ENCODE measurements at places on chromosomes 2 and 18.
A peak's percentile ranks its signal among the peaks of the same experiment; 100 is the strongest.

DNA sequence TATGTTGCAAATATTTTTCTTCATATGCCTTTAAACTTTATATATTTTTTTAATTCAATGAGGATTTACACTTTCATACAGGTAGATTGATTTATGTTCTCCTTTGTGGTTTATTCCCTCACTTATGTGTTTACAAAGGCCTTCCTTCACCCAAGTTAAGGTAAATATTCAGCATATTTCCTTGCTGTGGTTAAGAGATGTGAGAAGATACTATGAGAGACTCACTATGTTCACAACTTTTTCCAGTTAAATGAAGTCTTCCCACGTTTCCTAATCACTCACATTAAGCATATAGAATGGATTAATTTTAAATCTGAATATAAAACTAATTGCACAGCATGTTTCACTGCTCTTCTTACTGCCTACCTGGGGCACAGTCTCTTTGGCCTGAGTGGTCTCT is 597 bp downstream of the PECR start:
- DNase-seq, result no peak

DNA sequence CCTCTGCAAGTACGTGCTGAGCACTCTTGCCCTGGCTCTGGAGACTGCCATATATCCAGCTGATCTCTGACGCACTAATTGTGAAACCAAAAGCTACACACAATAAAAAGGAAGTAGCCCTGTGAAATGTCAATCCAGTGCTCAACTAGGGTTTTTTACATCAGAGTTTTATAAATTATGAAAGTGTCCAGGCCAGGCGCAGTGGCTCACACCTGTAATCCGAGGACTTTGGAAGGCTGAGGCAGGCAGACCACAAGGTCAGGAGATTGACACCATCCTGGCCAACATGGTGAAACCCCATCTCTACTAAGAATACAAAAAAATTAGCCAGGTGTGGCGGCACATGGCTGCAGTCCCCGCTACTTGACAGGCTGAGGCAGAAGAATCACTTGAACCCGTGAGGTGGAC is 24.5 kb upstream of the PEX13 start:
- DNase-seq, result no peak

- no peak for DNase-seq
Measured at GRCh38 chr2:197369933-197370320, 59.3 kb upstream of the ANKRD44 start.

DNA sequence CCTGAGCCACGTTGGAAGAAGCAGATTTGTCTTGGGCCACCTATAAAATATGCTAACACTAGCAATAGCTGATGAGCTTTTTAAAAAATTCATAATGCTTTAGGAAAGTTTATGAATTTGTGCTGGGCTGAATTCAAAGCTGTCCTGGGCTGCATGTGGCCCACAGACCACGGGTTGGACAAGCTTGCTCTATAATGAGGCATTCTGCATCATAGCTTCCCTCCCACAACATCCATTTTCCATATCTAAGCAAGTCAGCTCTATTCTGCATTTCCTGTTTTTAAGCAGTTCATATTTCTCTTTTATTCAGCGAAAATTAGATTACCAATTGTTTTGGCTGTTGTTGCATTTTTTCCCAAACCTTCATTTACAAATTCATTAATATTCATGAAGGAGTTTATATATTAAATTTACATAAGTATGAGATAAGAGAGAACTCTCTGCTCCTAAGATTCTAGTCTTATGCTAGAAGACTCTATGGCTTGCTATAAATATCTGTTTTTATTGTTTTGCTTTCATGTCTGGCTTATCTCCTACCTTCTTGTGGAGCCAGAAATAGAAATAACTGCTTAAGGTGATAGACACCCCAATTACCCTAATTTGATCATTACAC is 114.5 kb upstream of the HNRNPA3 start:
- no peak for DNase-seq

DNA sequence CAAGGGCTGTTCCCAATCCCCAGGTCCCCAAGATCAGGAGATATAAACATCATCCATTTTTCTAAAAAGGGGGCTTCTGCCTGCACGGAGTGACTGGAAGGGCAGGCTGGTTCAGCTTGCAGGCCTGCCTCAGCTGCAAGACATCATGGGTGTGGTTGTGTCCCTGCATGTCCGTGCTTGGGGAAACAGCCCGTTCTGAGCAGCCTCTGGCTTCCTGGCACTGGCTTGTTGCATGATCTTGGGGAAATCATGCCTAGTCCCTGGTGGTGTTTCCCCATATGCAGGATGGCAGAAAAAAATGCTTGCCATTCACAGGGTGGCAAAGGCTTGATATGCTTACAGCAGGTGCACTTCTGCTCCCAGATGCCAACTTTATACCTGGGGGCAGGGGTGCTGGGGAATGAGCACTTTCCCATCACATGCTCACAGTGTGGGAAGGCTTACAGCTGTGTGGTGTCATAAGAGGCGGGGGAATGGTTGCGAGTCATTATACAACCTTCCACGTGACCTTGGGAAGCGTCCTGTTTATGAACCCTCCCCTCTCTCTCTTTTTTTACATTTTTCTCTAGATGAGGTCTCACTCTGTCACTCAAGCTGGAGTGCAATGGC is 7.2 kb downstream of the PCARE start:
- no peak for DNase-seq

DNA sequence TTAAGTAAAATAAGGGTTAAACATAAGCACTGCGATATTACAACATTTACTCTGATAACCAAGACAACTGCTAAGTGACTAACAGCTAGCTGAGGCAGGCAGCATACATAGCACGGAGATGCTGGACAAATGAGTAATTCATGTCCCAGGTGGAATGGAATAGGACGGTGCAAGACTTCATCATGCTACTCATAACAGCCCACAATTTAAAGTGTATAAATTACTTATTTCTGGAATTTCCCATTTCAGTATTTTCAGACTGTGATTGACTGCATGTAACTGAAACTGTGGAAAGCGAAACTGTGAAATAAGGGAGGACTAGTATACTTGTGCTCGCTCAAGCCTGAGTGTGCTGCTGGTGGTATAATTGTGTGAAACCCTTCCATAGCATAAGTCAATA is 12.9 kb downstream of the IER3IP1 start:
- DNase-seq, result no peak

DNA sequence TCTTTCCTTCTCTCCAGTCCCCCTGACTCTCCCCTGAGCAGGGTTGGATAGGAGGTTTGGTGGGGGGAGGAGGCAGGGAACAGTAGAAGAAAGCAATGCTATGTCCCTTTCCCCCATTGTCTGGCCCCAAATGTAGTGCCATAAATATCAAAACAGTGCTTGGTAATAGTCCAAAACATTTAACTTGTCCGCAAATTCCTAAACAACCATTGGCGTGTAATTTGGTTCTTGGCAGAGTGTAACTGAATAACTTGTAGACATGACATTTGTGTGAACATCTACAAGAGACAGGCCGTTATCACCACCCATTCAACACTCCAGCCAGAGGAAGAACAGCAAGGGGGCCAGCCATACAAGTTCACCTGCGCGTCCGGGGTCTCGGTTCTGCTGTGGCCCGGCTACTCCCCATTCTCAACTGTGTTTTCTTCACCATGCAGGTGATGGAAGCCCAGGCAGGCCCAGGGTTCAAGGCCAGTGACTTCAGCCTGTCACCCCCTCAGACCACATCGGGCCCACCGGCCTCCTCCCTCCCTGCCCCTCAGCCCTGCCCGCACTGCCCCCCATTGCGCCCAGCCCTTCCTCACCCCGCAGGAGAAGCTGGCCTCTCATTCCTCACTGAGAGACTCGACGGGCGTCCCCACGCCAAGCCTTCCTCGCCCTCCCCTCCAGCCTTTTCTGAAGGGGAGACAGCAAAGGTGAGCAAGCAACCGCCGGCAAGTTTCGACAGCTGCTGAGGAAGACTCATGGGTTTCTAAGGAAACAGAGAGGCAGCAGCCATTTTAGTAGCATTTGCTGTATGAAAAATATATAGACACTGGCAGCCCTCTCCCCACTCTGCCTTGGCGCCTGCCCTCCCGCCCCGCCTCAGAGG is 699 bp upstream of the RAPGEF4 start:
- no peak for DNase-seq

DNA sequence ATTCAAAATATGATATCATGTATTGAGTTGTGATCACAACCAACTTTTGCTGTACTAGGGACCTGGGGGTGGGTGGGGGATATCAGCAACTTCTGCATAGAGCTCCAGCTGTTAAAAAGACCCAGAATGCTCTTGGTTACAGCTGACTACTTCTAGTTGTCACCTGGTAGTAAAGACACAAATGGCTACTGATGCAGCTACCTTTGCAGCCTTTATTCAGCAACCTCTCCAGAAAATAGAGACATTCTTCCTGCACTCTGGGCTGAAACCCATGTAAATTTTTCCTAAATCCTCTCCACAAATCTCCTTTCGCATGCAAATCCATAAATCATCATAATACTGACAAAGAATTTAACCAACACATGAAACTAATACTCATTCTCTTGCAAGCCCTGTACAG is 238.3 kb downstream of the TCF4 start:
- no peak for DNase-seq

GRCh38 chr18:23532848-23533247 is 29.5 kb downstream of the RMC1 start:
- no peak for DNase-seq

DNA sequence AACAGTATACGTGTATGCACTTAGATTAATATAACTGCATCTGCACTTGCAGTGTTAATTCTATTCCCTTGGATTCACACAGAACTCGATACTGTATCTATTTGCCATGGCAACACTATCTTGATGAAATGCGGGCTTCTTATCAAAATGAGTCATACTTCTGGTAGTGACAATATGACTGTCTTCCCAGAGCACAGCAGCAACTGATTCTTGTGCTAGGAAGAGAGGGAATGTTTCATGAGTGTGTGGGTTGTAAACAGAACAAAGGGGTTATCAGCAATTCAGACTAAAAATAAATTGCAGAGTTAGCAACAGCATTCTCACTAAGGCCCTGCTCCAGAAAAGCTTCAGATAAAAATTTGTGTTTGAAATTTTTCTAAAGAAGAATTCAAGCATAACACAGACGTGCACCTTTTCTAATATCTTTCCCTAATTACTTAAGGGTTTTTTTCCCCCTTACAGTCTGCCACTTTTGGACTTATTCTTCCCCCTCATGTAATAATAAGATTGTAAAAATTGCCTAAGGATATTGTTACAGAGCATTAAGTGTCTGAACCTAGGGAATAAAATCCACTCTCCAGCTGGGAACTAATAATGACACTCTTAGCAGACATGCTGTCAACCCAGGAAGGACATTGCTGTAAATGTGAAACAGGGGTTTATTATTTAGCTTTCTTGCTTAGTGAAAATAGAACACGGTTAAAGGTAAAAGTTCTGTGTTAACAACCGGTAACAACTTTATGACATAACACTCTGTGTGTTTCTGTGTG is 99.9 kb upstream of the SLC38A11 start:
- no peak for DNase-seq

DNA sequence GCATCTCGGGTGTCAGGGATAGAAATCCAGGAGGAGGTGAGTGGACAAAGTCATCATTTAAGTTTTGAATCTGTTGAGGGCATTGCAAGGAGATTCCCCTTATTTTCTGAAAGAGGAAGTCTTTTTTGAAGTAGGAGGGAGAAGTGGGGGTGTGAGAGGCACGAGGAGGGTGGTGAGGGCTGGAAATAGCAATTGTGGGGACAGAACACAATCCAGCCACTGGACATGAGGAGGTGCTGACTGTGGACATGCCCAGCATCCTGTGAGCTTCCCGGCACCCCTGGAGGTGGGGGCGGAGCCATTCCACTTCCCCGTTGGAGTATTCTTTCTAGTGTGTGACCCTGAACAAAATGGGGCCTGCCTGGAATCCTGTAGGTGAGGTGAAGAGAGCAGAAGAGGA is 310.7 kb upstream of the EPAS1 start:
- no peak for DNase-seq

- DNase-seq, result no peak
Measured at GRCh38 chr2:181304011-181304844, 153.0 kb upstream of the ITGA4 start.

DNA sequence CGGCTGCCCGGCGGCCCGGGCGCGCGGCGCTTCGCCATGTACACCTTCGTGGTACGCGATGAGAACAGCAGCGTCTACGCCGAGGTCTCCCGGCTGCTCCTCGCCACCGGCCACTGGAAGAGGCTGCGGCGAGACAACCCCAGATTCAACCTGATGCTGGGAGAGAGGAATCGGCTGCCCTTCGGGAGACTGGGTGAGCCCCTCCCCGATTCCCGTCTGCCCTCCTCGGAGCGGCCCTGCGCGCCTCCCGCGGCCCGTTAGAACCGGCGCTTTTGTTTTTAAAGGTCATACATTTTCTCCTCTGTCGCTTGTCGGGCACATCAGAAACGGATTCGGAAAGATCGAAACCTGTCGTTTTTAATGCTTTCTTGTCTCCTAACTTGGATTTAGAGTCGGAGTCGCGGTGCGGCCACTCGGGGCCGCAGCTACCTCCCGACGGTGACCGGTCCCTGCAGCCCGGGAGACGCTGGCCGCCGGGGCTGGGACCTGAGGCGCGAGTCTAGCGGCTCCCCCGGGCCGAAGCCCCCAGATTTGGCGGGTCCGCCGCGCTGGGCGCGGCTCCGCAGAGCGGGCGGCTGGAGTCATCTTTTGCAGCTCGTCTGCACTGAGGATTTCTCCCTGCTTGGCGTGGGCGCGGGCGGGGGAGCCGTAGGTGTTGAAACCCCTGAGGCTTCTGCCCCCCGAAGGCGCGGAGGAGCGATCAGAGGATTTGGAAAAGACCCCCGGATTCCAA is 519 bp downstream of the TTL start:
- DNase-seq, result peak; percentile 5

DNA sequence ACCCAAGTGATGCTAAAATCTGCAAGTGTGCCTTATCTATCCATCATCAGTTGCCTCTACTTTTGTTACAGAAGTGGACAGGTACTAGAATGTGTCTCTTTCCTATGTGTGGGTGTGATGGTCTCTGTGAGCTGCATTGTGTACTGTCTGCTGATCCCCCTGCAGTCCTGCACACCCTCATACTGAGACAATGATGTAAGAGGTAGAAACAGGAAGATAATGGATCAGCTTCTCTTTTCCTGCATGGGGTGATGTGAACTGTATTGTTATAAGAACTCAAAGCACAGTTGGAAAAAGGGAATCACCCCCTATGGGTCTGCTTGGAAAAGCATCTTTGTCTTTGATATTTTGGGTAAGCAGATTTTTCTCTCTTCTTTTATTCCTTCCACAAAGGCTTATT is 537.6 kb upstream of the CDH2 start:
- no peak for DNase-seq

- DNase-seq, result no peak
Measured at GRCh38 chr2:111705239-111705638, 178.8 kb downstream of the ANAPC1 start.

DNA sequence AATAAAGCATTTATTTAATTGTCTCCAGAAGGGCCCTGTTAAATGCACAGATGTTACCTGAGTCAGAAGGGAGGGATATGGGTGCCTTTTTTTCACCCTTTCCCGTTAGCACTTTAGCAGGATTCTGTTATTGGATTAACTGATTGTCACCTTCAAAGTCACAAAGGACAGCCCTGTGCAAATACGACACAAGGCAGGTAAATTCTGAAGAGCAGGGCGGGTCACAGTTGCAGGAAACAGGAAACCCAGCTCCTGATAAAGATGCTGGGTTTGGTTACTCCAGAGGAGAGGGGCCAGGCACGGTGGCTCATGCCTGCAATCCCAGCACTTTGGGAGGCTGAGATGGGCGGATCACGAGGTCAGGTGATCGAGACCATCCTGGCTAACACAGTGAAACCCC is 11.4 kb upstream of the PKDCC start:
- DNase-seq, result no peak

GRCh38 chr2:168191955-168192785 is 55.2 kb downstream of the STK39 start:
- DNase-seq, result no peak

Data from stimulated activated CD4-positive, alpha-beta T cell treated with anti-CD3 and anti-CD28 coated beads, Interleukin-15, amount 100 ng/mL, for 1 hour (primary cell).